Mammary epithelial cell (primary cell): ENCODE measurements at places on chromosomes 13 and 19. TPM values are rescaled to one million over a fixed set of nuclear protein-coding genes. Genes with fewer than 3 reads are reported as not detected.
A peak's percentile ranks its signal among the peaks of the same experiment; 100 is the strongest.

- no peak for DNase-seq
These were observed 516 bp upstream of the ATP1A3 start for GRCh38 chr19:41994521-41994971.

DNA sequence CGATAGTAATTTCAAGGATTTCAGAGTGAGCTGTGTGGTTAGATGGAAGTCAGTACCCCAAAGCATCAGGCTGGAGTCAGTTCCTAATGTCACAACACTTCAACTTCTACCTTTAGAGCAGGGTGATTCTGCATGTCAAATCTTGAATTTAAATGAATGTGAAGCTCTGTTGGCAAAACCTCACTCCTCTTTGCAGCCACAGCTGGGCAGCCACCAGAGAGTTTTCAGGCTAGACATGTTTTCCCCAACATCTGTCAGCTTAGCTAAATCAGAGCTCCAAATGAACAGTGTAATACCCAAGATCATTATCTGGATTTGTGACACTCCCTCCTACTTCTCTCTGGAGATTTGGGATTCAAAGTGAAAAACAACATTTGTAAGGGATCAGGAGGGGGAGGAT, 33.7 kb upstream of the OLFM4 start:
- no peak for DNase-seq

DNA sequence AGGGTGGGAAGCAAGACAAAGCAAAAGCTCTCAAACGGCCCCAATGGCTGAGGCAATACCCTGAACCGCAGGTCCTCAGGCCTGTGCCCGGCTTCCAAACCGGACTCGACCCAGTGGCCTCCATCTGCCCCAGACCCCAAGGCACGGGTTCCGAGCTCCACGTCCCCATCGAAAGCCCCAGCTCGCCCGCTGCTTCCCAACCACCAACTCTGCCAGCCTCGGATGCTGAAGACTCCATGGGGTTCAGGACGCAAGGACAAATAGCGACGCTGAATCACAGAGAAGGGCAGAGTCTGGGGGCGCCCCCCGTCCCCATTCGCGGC, 559 bp downstream of the POLR2E start:
- DNase-seq, result no peak

DNA sequence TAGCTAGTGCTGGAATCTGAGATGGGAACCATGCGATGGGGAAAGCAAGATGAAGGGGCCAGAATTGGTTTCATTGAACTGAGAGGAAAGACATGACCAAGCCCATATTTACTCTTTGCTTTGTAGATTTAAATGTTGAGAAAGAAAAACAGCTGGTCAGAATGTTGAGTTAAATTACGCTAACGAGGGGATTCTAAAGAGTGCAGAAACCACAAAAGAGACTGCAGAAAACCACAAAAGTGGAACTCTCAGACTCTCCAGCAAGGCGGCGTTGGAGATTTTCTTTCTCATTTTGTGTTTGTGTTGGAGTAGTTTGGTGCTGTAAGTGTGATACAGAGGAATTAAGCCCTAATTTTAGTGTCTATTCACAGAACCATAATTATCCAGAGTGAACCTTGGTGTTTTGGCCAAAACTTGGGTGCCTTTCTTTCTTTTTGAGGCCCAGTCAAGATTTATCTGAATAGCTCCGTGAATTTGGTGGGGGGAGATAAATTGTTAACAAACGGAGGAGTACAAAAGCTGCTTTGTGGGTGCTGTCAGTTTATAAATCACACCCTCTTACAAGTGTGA, 26.3 kb downstream of the SAE1 start:
- no peak for DNase-seq

The TMEM91 gene
- 5.1 and 5.7 TPM in 2 replicates for total RNA-seq

The TBXA2R gene
- total RNA-seq, result 0.17 TPM

- no peak for DNase-seq
These were observed 15.3 kb upstream of the COLGALT1 start for GRCh38 chr19:17540174-17540573.

DNA sequence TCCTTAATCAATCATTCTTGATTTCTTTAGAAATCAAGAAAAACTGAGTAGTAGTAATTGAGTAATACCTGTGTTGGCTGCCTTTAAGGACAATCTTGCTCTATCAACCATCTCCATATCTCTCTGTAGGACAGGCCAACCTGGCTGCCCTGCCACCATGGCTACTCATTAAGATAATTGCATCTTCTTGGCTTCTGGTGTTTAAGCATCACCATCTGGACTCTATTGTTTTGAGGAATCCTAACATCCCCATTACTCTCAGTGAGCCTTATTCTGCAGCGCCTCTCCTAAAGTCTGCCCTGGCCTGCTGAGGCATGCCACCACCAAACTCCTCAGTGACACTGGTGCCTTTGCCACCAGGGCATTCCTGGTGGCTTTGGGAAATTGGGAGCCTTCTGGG, 442.6 kb upstream of the ZNF507 start:
- no peak for DNase-seq

DNA sequence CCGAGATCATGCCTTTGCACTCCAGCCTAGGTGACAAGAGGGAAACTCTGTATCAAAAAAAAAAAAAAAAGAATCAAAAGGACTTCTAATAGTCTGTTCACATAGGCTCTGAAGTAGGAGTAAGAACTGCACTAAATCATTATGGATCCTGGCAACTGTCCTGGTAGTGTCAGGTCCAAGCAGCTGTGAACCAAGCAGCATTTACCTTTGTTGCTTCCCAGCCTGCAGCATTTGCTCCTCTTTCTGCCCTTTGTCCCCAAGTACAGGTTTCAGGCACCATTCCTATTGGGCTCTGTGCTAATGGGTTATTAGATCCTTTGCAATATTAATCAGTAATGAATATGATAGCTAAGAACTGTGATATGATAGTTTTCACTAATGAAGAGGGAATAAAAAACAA, 77.4 kb upstream of the NBEA start:
- no peak for DNase-seq

The IZUMO2 gene
- not detected in 2 replicates for total RNA-seq

DNA sequence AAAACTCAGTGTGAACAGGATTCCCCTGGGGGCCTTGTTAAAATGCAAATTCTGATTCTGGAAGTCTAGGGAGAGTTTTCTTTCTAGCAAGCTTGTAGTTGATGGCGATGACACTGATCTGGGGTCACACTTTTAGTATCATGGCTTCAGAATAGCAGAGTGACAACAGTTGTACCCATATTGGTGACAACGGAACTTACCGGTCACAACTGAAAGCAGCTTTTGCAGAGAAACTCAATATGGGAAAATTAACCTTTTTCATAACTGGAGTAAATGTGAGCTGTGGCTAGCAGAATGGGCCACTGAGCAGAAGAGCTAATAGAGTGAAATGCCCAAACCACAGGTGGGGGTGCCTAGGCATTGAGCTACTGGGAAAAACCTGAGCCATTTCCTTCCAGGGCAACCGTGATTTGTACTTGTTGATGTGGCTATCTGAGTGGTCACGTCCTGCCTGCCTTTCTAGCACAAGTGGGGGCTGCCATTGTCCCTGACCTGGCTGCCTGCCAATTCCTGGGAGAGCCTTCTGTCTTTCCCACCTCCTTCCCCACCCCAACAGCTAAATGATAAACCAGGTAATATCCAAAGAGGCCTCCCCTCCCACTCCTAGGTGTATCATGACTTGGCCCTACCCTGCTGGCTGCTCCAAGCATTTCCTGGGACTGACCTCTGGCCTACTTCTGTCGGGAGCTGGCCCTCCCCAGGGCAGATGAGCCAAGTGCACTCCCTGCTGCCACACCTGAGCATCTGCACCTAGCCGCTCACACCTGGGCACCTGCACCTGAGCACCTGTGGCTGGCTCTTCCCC, 1.7 kb upstream of the SLC10A2 start:
- DNase-seq, result peak; percentile 14

The SBK3 gene
- total RNA-seq, result not detected

DNA sequence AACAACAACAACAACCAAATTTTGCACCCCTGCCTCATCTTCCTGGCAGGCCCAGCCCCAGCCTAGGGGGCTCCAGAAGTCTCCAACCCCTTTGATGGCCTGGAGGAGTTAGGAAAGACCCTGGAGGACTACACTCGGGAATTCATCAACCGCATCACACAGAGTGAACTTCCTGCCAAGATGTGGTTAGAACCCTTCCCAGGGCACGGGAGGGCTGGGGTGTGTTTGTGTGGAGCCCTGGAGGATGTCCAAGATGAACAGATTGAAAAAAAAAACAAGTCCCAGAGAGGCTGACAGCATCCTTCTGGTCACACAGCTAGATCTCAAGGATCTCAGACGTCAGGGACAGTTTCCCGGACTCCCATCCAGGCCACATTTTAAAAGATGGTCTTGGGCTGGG, 13.3 kb downstream of the APOC1 start:
- no peak for DNase-seq

The PRRG2 gene
- total RNA-seq, result 14.3 and 19.6 TPM in 2 replicates

The EXOC3L2 gene
- total RNA-seq, result not detected

GRCh38 chr13:94343243-94343585, 136.3 kb downstream of the DCT start:
- no peak for DNase-seq

The ZNF324 gene
- total RNA-seq, result 5.5 and 12.7 TPM in 2 replicates

- DNase-seq, result peak; percentile 86
These were observed 1.2 kb downstream of the TBC1D4 start for GRCh38 chr13:75480671-75481175.

- no peak for DNase-seq
These were observed 6.0 kb downstream of the SYCE2 start for GRCh38 chr19:12913011-12913561.

DNA sequence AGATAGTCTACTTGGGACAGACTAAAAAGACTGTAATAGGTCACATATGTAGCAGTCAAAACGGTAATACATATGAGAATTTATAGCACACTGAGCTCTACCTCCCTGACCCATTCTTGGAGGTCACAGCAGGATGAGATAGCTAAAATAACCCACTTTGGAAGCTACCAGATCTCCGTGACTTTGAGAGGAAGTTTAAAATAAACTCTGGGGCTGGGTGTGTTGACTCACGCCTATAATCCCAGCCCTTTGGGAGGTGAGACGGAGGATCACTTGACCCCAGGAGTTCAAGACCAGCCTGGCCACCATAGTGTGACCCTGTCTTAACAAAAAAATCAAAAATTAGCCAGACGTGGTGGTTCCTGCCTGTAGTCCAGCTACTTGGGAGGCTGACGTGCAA, 45.3 kb downstream of the DHRS12 start:
- DNase-seq, result no peak

GRCh38 chr19:46452186-46452585, 19.2 kb downstream of the PNMA8A start:
- DNase-seq, result no peak

GRCh38 chr13:67283637-67284036, 53.5 kb upstream of the PCDH9 start:
- peak; percentile 1 for DNase-seq

- no peak for DNase-seq
These were observed 6.6 kb downstream of the PEPD start for GRCh38 chr19:33514885-33515551.

- no peak for DNase-seq
These were observed 425 bp upstream of the COLGALT1 start for GRCh38 chr19:17554968-17555479.

DNA sequence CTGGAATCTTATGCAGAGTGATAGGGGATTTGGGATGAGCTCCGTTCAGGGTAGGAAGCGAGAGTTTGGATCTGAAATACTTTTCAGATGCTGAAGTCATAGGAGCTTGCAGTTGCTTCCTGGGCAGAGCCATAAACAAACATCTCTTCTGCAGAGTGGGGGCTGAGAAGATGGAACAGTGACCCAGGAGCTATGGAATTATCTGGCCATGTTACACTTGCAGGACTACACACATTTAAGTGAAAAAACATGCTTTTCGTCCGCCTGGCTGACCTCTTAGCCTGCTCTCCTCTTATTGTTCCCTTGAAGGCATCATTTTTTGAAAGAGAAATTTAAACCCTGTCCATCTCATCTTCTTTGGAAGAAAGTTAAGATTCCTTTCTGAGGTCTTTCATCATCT, 40.7 kb downstream of the PSG11 start:
- no peak for DNase-seq

DNA sequence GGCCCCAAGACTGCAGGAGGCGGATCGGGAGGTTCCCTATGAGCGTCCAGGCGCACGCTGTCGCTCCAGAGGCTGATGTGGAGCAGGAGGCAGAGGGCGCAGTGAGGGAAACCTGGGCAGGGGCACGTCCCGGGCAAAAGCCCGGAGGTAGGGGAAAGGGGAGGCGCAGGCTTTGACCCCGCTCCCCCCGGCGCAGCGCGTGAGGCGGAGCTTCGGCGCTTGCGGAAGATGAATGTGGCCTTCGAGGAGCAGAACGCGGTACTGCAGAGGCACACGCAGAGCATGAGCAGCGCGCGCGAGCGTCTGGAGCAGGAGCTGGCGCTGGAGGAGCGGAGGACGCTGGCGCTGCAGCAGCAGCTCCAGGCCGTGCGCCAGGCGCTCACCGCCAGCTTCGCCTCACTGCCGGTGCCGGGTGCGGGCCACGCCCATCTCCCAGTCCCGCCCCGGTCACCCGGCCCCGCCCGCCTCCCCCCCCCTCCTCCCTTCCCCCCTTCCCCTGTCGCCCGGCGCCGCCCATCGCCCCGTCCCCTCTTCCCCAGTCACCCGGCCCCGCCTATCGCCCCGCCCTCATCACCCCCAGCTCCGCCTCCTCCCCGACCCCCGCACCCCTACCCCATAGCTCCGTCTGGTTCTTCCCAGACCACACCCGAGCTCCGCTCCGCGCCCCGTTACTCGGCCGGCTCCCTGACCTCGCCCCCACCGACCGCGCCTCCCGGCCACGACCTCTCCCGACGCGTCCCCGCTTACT, 4.1 kb downstream of the HMG20B start:
- DNase-seq, result no peak

DNA sequence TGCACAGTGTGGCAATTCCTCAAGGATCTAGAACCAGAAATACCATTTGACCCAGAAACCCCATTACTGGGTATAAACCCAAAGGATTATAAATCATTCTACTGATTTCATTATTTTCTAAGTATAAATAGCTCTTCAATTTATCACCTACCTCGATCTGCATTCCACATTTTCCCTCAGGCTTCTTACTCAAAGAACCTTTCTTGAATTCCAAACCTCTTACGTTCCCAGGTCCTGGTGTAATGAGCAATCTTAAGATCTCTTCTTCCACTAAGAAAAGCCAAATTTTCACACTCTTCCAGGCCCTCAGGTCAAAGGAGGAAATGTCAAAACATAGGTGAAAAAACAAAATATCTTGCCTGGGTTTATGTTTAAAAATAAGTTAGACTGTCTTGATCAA, 237.3 kb upstream of the GPC6 start:
- DNase-seq, result peak; percentile 72

DNA sequence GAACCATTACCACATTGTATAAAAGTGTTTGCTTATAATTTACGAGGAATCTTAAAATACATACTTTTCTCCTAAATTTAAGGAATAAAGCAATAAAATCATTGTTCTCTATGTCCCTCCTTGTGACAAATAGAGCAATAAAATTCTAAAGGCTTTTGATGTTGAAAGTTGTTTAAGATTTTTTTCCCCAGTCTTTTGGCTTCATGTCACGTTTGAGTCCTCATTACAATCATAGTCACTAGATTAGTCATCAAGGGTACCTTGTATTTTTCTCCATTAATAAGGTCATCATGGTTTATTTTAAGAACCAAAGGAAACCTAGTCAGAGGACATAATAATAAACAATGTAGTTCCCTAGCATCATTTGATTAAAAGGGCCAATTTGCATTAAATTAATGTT, 3.2 kb downstream of the WBP4 start:
- peak; percentile 15 for DNase-seq

- no peak for DNase-seq
These were observed 1.8 kb downstream of the LCP1 start for GRCh38 chr13:46179969-46180763.

The ZNF439 gene
- 3.3 TPM for total RNA-seq
